Stimulated activated CD4-positive, alpha-beta T cell treated with anti-CD3 and anti-CD28 coated beads, Interleukin-1b, Interleukin-23, amount 100 ng/mL, for 1 hour (primary cell): ENCODE measurements at places on chromosomes 6 and 20.
A peak's percentile ranks its signal among the peaks of the same experiment; 100 is the strongest.

DNA sequence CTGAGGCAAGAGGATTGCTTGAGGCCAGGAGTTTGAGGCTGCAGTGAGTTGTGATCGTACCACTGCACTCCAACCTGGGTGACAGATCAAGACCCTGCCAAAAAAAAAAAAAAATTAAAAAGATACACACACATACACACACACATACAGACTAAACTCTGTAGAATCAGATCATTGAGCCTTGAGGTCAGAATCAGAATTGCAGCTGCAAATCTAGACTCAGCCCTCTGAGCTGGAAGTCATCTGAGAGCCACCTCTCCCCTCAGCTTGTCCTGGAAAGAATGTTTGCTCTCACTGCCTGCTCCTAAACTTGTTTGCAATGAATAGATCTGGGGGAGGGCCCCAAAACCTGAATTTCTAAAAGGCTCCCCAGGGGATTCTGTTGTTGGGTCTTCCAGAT lies 41.4 kb upstream of the ANGPT4 start:
- no peak for DNase-seq

- DNase-seq, result no peak
These were observed 226.8 kb downstream of the UST start for GRCh38 chr6:148973538-148974208.

- no peak for DNase-seq
These were observed 8.4 kb downstream of the PI3 start for GRCh38 chr20:45183084-45183483.

DNA sequence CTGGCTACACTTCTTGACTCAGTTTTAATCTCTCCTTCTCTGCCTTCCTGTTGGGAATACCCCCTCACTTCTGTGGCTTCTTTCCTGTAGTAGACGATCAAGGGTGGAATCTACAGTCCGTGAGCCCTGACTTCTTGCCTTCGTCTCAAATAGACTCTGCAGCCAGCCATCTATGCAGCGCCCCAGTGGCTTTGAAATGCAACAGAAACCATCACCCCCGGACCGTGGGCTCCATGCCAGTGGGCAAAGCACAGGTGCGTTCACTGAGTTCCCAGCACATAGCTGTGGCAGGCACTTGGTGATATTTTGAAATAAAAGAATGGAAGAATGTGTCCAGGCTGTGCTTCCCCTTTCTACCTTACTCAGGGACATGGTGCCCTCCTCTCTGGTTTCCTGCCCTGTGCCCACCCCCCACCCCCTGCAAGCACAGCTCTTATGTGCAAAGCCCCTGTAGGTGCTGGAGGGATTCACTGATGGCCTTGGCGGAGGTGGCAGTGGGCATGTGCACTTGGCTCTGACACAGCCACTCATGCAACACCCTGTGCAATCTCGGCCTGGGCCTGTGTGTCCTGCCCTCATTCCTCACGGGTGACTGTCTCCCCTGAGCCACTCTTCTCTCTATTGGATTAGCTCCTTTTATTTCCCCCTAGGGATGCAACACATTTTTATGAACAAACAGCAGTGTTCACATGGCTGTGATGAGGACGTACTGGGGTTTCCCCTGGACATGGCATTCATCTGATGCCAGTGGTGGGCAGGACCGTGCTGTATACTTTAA lies 5.5 kb upstream of the CDSN start:
- DNase-seq, result no peak

DNA sequence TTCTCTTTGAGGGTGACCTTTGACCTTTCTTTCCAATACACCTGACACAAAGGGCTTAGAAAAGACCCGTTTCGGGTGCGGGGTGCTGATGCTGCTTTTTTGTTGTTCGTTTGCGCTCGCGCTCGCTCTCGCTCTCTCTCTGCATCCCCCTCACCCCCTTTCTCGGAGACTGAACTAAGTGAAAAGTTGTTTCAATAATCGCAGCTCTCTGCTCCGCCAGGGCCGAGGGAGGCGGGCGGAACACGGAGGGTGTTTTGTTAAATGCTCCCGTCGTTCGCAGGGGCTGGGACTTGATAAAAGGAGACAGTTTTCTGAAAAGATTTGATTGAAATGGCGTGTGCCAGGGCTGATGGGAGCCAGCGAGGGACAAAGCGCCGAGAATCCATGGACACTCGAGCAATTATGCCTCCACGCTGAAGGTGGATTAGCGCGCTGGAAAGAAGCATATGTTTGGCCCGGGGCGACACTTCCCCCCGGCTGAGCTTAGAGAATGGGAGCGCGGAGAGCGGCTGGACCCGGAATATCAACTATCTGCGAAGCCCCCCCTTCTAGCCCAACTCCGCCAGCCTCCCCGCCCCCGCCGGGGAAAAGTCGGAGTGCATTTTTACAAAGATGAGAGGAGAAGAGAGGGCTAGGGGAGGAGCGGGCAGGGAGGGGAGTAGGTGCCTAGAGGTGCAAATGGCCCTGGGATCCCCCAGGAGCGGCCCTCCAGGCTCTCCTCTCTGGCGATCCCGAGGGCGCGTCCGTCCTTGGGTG lies 25.0 kb downstream of the TFAP2A start:
- no peak for DNase-seq

DNA sequence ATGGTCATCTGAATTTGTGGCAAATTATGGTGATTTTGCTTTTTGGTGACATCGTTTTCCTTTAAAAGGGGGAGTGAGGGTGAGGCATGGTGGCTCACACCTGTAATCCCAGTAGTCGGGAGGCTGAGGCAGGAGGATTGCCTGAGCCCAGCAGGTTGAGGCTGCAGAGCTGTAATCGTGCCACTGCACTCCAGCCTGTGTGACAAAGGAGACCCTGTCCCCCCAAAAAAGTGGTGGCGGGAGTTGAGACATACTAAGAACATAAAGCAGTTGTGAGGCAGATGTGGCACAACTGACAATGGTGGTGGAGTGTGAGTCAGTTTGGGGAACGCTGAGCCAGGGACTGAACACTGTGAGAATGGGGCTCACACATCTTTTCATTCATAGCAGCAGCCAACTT lies 45.5 kb downstream of the ADNP start:
- DNase-seq, result no peak

DNA sequence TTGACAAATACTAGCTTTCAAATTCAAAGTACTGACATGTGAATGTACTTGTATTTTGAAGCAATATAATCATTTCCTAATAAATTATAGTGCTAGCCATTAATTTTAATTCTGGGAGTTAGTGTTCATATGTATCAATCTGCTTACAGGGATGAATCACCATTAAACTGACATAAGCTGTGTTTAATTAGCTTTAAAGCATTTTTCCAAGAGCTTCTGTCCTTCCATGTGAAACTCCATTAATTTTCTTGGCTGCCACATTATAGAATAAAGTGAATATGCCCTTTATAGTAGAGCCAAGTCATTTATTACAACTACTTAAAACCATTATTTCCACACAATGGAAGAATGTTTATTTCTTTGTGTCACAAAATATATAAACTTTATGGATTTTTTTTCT lies 150.8 kb downstream of the COL21A1 start:
- no peak for DNase-seq

DNA sequence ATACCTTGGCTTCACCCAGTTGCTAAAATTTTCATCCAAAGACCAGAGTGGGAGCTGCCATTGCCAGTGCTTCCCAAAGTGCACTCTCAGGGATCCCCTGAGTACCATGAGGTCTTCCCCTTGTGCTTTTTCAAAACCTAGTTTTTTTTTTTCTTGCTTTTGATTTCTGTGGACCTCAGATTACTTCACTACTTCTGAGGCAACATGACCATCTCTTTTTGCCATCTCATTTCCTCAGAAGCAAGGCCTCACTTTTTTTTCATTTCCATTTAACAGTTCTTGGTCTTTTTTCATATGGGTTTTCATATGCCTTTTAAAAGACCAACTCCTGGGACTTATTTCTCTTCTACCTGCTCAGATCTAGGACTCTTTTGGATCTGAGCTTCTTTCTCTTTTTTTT lies 64.1 kb upstream of the MMS22L start:
- DNase-seq, result no peak

DNA sequence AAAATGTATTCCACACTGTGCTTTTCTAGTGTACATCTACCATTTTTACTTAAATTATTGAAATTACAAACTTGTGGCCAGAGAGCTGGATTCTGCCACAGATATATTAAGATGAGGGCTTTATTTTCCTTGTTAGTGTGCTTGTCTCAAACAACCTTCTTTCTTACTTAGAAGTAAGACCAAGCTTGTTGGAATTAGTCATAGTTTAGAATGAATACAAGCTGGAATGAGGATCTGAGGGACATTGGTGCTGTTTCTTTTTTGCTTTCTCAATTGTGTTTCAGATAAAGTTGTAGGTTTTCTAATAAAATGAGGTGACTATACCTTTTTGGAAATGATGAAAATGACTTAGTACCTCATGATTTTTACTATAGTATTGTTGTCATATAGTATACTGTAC lies 40.3 kb downstream of the UBR2 start:
- no peak for DNase-seq

GRCh38 chr6:109961611-109962041 lies 16.5 kb upstream of the GPR6 start:
- DNase-seq, result no peak

GRCh38 chr20:22904386-22904785 lies 130.7 kb upstream of the SSTR4 start:
- no peak for DNase-seq

DNA sequence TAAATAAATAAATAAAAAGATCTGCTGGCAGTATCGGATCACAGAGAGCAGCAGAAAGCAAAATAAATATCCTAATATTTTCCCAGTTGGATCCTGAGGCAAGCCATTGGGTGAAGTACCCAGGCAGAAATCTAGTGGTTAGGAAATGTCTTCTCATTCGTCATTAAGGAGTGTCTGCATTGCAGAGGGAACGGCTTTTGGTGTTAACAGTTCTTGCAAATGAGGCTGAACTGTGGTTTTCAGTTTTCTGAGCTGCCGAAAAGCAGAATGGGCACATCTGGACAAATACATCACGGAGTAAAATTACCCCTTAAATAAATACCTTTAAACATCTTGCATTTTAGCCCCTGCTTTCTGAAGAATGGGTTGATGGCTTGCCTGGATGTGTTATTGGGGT lies 82.3 kb upstream of the MPC1 start:
- no peak for DNase-seq

DNA sequence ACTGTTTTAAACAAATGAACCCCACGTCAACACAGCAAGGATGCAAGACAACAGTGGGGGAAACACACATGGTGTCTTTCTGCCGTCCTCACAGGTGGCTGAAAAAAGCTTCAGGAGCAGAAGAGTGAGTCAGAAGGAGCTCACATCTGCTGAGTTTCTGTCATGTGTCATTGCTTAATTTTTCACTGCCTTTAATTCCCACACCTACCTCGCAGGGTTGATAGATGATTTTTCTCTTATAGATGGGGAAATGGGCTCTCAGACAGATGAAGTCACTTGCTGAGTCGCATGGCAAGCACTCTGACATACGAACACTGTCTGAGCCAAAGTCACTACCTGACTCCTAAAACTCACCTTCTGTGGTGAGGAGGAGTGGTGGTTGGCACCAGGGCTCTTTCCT lies 28.3 kb upstream of the CARMIL1 start:
- no peak for DNase-seq

DNA sequence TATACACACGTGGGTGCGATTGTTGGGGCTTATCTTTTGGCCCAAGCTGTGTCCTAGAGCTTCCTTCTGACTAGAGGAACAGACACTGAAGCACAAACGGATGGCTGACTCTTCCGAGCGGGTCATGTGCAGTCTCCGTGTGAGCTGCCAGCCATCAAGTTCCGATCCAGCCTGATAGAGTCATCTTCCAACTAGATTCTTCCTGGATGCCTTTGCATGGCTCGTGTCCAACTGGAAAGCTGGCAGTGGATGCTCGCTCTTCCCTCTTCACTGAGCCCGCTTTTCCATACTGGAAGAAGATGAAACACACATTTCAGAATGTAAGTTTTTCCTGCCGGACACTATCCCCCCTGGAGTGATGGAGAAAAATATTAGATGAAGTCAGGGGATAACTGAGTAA lies 148.1 kb downstream of the SCML4 start:
- no peak for DNase-seq

- no peak for DNase-seq
These were observed 130.2 kb upstream of the SYNDIG1 start for GRCh38 chr20:24339210-24339641.

DNA sequence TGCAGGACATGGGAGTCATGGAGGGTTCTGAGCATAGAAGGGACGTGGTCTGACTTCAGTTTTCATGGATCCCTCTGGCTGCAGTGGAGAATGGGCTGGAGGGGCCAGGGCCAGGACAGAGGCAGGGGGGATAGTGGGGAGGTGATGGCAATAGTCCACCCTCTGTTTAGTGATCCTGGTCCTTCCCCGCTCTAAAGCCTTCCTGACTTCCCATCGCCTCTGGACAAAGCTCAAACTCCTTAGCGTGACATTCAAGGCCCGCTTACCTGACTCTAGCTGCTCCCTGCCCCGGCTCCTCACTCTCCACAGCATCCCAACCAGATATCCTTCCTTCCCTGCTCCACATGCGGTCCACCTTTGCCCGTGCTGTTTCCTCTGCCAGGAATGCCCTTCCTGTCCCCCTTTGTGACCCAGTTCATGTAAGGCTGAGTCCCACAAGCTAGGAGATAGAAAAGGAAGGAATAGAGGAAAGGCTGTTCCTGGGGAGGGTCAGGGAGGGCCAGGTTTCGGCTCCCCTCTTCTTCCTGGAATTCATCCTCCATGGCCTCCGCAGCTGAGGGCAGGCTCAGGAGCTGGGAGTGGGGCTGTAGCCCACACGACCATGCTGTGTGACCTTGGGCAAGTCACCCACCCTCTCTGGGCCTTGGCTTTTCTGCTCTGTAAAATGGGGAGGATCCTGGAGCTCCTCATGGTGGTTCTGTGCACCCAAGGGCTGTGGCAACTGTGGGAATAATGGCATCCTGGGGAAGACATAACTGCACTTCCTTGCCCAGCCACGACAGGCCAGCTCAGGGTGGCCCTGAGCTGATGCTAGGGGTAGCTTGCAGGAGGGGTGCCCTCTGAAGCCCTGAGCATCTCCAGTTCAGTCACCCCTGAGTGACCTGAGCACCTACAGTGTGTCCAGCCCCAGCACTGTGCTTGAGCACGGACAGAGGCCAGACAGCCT lies 116.1 kb downstream of the CEBPB start:
- DNase-seq, result no peak

- no peak for DNase-seq
These were observed 101.1 kb upstream of the SCAF8 start for GRCh38 chr6:154632119-154632518.

- DNase-seq, result no peak
These were observed 345.7 kb downstream of the UTRN start for GRCh38 chr6:144630857-144631256.

- peak; percentile 91 for DNase-seq
These were observed at the start of gene TCFL5 for GRCh38 chr20:62861726-62862336. Gene TCFL5, minus strand, starts transcription at chr20:62861822. Its CDS starts 152 bp downstream, at chr20:62861670.

DNA sequence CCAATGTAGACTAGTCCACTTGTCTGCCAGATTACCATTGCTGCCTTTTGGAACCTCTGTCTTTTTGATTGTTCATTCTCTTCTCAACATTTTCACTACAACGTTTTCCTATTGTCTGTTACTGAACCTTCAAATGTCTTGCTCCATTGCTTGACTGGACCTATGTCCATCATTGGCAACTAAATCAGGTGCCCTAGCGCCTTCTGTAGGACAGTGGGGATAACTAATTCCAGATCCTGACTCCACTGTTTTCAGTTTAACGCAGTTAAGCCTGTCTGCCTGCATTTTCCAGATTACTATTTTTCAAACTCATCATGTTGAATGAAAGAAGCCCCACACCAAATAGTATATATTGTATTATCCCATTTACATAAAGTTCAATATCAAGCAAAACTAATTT lies 433.6 kb downstream of the RNF144B start:
- DNase-seq, result no peak

GRCh38 chr20:19257865-19258264 lies 45.4 kb downstream of the SLC24A3 start:
- DNase-seq, result no peak

GRCh38 chr20:63740070-63740626 lies 572 bp downstream of the SLC2A4RG start:
- no peak for DNase-seq

GRCh38 chr6:125222531-125223455 lies 69.2 kb downstream of the TPD52L1 start:
- no peak for DNase-seq
